NCI-H146 (cell line): ENCODE measurements at places on chromosomes 7 and 10.
A peak's percentile ranks its signal among the peaks of the same experiment; 100 is the strongest.

GRCh38 chr7:101740981-101741725 lies 76.3 kb upstream of the CUX1 start:
- no peak for DNase-seq

DNA sequence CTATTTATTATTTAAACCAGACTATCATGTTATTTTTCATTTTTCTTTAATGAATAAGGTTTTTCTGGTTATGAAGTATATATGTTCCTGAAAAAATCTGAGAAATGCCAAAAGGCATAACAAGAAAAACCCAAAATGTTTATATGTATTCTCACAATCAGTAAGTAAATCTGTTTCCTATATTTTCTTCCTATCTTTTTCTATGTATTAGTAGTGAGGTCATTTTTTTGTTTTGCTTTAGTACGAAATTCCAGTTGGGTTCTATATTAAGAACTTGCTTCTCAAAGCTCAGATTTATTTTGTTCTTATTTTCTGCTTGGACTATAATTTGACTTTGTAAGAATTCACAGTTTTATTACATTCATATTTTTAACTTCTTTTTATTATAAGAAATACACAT lies 287.5 kb upstream of the NFE2L3 start:
- peak; percentile 14 for DNase-seq

DNA sequence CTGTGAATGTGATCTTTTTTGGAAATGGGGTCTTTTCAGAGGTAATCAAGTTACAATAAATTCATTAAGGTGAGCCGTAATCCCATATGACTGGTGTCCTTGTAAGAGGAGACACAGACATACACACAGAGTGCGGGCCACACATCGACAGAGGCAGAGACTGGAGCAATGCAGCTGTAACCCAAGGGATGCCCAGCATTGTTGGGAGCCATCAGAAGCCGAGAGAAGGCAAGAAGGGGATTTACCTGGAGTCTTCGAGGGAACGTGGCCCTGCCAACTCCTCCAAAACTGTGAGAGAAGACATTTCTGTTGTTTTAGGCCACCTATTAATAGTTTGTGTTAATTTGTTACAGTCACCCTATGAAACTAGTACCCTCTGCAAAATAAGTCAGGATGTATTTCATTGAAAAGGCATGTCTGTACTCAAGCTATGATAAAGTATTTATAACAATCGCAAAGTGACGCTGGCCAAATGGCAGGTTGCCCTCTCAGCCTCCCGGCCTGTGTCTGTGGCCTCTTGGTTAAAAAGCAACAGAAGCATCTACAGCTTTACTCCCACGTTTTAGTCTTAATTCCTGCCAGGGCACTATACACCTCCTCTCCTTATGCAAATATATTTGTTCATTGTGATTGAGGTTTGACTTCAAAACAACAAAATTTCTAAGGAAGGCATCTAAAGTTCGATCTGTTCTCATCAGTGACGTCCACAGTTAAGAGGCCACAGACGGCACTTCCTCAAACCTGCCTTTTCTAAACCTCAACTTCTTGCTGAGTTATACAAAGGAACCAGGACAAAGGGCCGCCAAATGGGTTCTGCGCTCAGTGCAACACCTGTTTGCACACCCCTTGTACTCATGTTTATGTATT lies 46.8 kb downstream of the HIPK2 start:
- peak; percentile 68 for DNase-seq

GRCh38 chr7:71560354-71560995 lies 428.5 kb downstream of the GALNT17 start:
- DNase-seq, result no peak

GRCh38 chr7:124647630-124648306 lies 117.8 kb downstream of the GPR37 start:
- DNase-seq, result no peak

DNA sequence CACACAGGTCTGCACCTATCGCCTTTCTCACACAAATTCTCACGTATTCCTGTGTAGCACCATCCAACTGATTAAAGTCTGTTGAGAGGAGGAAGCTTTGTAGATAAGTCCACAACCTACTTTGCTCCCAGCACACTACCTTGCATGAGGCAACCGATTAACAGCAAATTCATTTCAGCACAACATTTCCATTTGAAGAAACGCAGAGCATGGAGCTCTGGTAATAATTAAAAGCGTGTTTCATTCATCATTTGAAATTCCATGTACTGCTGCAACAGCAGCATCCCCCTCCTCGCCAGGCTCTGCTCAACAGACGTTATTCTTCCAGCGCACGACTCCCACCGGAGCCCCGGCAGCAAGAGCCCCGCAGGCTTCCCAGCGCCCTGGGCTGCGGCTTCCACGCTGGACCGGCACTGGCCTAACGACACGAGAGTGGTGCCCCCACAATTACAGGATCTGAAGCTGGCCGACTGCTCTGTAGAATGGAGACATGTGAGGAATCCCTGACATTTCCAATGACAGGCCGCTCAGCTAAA lies 118.8 kb downstream of the DIP2C start:
- DNase-seq, result no peak

DNA sequence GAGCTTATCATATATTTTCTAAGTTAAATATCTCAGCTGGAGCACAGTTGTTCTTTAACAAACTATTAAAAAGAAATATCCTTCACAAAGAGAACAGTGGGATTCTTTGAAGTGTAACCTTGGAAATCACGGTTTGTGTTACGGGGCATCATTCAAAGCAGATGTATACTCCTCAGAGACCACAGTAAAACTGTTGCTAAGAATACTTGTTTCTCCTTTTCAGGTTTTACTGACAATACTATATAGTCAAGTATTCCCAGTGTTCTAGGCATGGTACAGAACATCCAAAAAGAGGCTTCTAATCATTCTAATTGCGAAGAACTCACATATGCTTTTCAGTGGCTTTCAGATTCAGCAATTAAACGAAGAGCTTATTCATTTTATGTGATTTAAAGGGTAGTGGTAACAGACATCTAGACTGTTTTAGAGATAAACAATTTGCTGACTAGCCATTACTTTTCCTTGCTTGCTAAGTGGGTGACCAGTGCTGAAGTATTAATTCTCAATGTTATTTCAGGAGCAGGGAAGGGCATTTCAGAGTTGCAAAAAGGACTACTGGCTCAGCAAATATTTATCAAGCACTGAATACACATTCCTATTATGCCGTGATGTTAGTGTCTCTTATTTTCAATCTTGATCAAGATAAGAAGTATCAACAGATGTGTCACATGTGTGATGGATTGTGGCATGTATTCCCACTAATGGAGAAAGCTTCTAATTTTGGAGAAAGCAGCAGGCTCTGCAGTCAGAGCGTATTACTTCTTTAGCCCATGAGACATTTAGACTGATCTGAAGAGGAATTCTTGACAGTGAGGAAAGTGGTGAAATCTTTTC lies 236.8 kb downstream of the RNLS start:
- peak; percentile 80 for DNase-seq

DNA sequence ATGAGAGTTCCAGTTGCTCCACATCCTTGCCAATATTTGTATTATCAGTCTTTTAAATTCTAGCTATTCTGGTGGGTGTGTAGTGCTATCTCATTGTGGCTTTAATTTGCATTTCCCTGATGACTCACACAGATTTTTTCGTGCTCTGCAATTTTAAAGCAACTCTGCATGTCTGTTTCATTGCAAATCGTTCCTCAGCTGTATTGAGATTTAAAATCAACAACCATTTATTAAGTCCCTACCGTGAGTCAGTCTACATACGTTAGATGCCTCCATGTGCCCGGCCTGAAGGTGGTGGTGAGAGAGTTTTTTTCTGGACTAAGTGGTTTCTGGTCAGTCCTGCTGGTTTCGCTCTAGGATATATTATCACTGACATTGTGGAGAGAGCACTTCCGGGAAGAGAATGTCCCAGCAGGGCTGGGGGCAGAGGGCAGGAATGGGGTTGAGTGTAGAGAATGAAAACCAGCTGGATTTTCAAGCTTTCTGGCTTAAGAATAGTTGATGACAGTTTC lies 8.4 kb upstream of the HYCC1 start:
- DNase-seq, result no peak

DNA sequence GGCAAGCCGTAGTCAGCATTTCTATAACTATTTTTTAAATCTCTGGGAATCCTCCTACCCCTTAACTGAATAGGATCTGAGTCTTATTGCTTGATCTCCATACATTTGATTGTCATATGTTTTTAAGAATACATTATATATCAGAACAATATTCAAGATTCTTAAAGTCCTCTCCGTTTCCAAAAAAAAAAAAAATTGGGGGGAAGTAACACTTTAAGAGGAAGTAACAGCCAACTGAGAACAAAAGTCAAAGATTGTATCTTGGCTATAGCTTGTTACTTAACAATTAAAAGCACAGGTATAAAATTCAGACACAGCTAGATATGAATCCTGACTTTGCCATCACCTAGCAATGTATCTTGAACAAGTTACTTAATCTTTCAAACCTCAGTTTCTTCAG lies 169.9 kb upstream of the ADO start:
- no peak for DNase-seq

- DNase-seq, result no peak
Observed at GRCh38 chr10:52283174-52283573, 30.9 kb upstream of the DKK1 start.

- DNase-seq, result no peak
Observed at GRCh38 chr10:124041675-124042445, 51.5 kb downstream of the CHST15 start.

DNA sequence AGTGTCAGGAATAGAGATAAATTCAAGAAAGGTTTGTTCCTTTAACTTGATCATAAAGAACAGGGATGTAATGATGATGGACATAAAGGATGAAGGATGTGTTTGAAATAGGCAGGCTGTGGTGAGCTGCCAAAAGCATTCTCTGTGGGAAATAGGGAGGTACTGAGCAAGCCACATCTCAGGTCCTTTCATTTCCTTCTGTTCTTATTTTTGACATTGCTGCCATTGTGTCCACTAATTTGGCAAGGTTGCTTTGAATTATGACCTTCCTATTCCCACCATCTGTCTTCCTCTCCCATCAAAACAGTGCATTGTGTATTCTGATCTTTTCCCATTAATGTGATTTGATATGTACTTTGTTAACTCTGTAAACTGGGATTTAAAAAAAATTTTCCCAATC lies 9.4 kb downstream of the SCRN1 start:
- DNase-seq, result no peak

DNA sequence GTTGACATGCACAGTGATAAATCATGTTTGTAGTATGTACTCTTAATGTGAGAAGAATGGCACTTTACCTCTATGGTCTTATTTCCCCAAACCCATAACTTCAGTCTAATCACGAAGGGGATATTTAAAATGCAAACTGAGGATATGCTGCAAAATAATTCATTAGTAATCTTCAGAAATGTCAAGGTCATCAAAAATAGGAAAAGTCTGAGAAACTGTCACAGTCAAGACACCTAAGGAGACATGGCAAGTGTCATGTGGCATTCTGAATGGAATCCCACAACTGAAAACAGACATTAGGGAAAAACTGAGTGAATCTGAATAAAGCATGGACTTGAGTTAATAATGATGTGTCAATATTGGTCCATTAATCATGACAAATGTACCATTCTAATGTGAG lies 605.5 kb upstream of the ANKRD30A start:
- DNase-seq, result no peak

- peak; percentile 7 for DNase-seq
Observed at GRCh38 chr7:27933671-27934565, 194.0 kb downstream of the TAX1BP1 start.

- no peak for DNase-seq
Observed at GRCh38 chr10:5446390-5446926, 34.1 kb downstream of the NET1 start.

- DNase-seq, result no peak
Observed at GRCh38 chr10:101550965-101551364, 37.1 kb downstream of the POLL start.

DNA sequence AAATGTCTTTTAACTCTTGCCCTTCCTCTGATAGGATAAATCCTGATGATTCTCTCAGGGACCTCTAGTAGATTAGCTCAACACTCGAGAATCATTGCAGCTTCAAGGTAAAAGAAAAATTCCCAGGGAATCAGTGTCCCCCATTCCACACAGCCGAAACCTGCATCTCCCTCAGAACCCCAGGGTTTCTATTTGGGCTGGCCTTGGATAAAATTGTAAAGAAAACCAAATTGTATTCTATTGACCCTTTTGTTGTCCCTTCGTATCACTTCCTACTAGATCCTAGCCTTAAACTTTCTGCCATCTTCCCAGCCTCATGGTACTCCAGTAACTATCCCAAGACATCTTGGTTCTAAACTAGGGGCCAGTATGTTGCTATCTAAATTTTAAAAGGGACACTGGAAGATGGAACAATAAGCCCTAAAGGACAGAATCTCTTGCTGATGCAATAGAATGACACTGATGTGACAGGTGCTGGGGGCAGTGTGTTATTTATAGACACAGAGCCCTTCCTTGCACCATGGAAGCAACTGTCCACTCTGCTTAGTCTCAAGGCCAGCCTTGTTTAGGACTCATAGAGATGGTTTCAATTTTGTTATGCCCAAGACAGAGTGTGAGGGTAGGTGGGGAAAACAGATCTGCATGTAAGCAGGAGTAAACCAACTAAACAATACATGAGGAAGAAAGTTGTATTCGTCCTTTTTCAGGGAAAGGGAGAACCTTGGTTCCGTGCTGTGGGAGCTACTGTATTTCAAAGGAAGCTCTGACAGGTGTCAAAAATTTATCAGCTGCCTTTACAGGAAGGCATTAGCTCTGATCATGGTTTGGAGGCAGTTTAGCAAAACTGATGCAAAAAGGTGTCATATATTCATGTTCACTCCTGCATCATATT lies 7.6 kb downstream of the ASB15 start:
- DNase-seq, result peak; percentile 43

GRCh38 chr10:13712476-13712836 lies 125.7 kb downstream of the PRPF18 start:
- DNase-seq, result no peak

GRCh38 chr7:114100810-114101209 lies 182.0 kb upstream of the PPP1R3A start:
- no peak for DNase-seq

DNA sequence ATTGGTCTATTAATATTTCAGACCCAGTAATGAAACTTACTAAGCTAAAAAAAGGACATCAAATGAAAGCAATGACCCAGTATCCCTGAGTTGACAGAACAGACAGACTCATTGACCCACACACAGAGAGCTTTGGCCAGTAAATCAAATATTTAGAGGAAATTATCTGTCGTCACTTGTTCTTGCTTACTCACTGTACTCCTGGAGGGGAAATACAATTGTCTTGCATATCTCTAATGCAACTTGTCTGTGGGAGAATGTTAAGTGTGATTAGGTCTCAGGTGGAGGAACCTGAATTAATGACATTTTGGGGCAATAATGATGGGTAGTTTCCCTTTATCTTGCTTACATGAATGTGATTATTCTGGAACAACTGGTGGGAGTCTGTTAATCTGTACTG lies 80.4 kb downstream of the CUBN start:
- DNase-seq, result no peak

- DNase-seq, result no peak
Observed at GRCh38 chr10:49169776-49170175, 18.4 kb downstream of the TMEM273 start.

DNA sequence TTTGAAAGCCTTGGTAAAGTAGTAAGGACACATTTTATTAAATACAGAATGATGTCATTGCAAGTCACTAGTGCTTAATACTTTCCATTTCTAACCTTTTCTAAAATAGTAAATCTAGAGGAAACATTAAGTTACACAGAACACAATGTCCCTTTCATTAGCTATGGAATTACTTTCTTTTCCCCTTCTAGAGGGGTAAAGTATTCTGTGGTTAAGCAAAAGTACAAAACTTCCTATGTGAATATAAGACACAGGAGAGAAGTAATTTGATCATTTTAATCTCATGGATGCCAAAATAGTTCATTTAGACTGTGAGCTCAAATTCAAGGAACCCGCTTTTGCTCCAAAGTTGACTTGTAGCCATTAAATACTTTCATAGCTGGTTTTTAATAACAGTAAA lies 49.8 kb downstream of the SEMA3E start:
- no peak for DNase-seq

- DNase-seq, result peak; percentile 16
Observed at GRCh38 chr10:30357075-30357801, 8.2 kb upstream of the MTPAP start.
